Right ventricle myocardium inferior (tissue), 1 donor: ENCODE measurements at places on chromosomes 5 and 9.

GRCh38 chr5:177384134-177384533, at the start of gene SLC34A1:
Gene SLC34A1, plus strand, starts transcription at chr5:177384434. Its CDS starts 1,308 bp downstream, at chr5:177385742.
- DNase-seq: peak; percentile 33

DNA sequence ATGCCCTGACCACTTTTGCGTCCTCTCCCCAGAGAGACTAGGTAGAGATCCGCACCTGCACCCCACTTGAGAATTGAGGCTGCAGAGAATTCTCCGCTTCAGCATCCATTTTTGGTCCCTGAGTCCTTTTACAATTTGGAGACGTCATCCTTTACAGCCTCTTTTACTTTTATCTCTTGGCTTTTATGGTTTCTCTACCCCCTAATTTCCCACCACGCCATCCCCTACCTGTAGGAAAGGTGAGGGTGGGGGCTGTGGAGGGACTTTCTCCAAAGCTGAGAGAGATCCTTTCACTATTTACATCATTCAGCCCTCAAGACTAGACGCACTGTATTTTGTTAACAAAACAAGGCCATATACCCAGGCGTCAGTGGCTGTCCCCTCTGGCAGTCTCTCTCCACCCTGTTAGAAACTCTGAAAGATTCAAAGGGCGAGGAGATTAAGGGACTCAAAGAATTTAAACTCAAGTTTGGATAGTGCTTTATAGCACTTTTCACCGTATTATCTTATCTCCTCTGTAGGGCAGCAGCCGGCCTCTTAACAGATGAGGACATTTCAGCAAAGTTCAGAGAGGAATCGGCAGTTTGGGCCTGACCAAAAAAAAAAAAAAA, 1.7 kb downstream of the MSX2 start:
- no peak for DNase-seq

DNA sequence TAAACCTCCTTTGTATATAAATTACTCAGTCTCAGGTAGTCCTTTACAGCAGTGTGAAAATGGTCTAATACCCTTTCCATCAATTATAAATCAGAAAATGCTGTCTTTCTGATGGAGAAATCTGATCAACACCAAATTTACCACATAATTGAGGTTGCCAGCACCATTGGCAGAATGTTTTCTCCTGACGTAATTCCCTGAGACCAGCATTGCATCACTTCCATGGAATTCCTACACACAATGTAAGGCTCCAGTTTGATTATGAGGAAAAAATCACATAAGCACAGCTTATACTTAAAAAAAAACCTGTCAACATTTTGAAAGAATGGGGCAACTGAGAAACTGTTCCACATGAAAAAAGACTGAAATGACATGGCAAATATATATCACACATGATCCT, 618.7 kb upstream of the CDH6 start:
- DNase-seq: no peak

DNA sequence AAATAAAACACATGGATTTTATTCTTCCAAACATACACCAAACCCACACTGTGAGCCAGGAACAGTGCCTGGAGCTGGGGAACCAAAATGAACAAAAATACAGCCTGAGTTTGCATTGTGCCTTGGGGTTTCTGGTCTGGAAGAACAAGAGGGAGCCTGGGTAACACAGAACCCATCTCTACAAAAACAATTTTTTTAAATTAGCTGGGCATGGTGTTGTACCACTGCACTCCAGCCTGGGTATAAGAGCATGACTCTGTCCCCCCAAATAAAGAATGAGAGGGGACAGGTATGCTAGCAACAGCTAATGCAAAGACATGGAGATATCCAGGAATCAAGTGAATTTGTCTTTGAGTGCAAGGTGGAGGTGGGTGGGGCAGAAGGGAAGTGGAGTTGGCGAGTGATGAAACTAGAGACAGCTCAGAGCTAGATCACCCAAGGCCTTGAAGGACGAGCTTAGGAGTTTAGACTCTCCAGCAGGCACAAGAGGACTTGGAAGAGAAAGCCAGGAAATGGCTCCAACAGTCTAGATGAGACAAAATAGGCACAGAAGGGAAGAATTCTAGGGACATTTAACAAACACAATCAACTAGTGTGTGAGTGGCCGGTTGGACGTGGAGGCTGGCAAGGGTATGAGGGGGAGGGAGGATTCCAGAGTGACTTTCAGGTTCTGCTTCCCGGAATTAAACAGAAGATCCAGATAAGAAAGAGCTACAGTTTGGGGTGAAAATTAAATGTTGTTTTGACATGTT, 47.4 kb downstream of the FNBP1 start:
- no peak for DNase-seq

DNA sequence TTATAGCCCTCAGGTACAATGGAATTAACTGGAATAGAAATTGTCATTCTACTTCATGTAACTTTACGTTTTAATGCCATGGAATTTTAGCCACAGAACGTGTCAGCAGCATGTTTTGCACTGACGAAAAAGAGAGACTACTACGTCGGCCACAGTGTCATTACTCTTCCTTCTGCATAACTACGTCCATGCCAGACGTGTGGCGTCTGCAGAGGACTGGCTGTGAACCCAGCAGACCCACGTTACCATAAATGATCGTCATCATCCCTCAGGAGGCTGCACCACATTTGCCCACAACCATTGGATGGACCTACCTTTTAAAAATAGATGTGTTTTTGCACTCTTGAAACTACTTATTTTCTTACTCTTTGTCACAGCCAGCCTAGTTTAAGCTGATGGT, 63.8 kb upstream of the ATG10 start:
- DNase-seq: no peak

- DNase-seq: no peak
These were observed 193.4 kb downstream of the CDK5RAP2 start for GRCh38 chr9:120386390-120387131.

DNA sequence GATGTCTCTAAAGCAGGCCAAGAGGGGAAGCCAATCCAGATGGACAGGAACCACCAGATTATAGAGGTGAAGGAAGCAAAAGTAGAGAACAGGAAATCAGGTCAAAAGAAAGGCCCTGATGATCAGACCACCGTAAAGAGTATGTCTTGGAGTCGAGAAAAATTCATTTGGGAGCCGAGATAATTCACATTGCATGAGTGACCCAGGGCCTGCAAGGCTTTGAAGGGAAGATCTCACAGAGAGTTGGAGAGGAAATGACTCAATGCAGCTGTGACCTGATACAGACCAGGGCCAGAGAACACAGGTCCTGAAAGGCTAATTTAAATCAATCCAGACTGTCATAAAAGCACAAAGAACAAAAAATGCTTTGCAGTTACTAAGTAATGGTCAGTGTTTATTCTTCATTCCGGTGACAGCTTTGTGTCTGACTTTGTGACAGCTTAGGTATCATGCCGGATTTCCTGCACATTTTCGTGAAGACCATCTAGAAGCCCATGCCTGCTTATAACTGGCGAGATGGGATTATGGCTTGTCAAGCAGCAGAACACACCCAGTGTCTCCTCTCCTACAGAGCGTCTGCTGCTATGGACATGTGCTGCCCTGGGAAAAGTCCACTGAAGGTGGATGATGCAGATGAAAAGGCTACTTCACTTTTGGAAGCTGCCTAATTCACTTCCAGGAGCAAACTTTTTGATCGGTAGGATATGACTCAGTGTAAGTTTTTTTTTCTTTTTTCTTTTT, 5.8 kb upstream of the ACTBL2 start:
- DNase-seq: no peak

DNA sequence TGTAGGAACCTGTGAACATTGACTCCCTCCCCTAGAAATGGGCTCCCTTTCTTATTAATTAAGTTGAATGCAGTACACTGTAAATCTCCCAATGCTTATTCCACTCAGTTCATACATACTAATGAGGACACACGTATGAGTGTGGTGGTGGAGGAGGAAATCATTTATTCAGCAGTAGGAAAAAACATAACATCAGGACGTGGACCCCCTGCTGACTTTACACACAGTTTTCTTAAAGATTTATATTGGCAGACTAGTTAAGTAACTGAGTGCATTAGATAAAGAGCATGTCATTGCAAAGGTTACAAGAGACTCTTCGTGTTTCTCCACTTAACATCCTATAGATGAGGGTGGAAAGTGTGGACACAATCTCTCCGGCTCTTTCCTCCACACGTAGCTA, 37.8 kb upstream of the SEMA6A start:
- DNase-seq: no peak

DNA sequence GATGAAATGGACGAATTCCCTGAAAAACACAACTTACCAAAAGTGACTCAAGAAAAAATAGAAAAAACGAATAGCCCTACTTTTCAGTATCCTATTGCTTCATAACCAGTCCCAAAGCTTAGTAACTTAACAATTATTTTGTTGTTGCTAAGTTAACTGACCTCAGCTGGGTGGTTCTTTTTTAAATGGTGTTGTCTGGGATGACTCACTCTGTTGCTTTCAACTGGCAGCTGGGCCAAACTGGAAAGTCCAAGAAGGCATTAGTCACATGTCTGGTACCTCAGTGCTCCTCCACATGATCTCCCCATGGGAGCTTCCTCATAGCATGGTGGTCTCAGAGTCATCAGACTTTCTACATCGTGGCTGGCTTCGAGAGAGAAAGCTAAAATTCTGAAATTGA, 47.8 kb upstream of the ADAMTS2 start:
- no peak for DNase-seq

- DNase-seq: peak; percentile 72
These were observed at the start of gene CNTFR for GRCh38 chr9:34589636-34590380. Gene CNTFR, minus strand, starts transcription at chr9:34589724. Its CDS starts 20,743 bp downstream, at chr9:34568981.

- no peak for DNase-seq
These were observed 138.6 kb downstream of the ARL15 start for GRCh38 chr5:54171645-54172384.

GRCh38 chr5:151288180-151288579, 15.4 kb downstream of the SLC36A3 start:
- no peak for DNase-seq

- no peak for DNase-seq
These were observed 12.2 kb upstream of the PJA2 start for GRCh38 chr5:109421956-109422355.

DNA sequence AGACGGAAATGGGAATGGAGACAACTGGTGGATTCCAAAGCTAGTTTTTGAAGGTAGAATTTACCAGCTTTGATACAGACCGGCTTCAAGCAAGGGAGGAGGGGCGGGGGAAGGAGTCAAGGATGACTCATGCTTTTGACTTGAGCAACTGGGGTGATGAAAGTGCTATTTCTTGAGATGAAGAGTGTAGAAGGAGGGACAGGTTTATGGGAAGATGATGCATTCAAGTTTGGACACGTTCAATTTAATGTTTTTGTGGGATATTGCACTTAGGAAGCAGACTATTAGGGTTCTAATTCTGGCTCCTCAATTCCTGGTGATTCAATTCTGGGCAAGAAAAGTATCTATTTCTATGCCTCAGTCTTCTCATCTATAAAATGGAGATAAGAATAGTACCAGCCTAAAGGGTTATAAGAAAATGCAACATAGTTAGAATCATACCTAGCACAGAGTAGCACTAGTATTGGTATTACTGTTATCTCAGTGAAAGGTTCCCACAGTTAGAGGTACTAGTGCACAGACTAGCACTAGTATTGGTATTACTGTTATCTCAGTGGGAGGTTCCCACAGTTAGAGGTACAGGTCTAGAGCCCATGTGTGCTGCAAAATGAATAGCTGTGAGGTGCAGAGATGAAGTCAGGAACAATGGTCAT, 4.6 kb downstream of the NIPAL4 start:
- DNase-seq: no peak

GRCh38 chr9:134712926-134713325, 71.3 kb downstream of the COL5A1 start:
- peak; percentile 80 for DNase-seq

DNA sequence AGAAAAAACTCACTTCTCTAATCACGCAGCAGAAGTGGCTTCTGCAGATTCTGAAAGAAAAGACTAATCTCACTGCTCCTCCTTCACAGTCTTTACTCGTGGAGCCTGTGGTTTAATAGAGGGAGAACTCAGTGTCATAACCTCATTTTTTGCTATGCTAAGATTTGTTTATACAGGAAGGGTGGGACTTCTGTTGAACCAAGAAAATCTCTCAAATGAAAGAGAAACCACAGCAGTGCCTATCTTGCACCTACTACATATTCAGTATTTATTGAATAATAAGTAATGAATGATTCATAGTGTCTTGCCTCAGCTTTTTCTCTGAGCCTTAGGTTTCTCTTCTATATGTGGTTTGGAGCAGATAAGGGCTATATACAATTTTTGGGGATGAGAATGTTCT, 136.1 kb upstream of the DMAC1 start:
- DNase-seq: no peak

- no peak for DNase-seq
These were observed 352.7 kb downstream of the LRRC70 start for GRCh38 chr5:62931153-62931950.
